ENCODE measurements at places on chromosomes 1 and 21. TPM values are rescaled to one million over a fixed set of nuclear protein-coding genes. Genes with fewer than 3 reads are reported as not detected.

GRCh38 chr1:153763365-153764225 is 11.6 kb upstream of the SLC27A3 start:
- H3K4me3 ChIP-seq: no peak overlapping the region
- DNase-seq: no peak
- H3K4me1 ChIP-seq: no peaks in the 10 kb centered on the region
- H3K27me3 ChIP-seq: no peaks in the 10 kb centered on the region

The CASQ1 gene
- 0.68 TPM for total RNA-seq

The FMO1 gene
- not detected for total RNA-seq

GRCh38 chr1:111747947-111748346 is 7.8 kb upstream of the DDX20 start:
- H3K4me1 ChIP-seq: peaks cover 10% of the 10 kb centered on the region
- no peak overlapping the region for H3K4me3 ChIP-seq
- DNase-seq: no peak
- H3K27me3 ChIP-seq: peaks cover 3% of the 10 kb centered on the region
- H3K36me3 ChIP-seq: no peaks in the 10 kb centered on the region

DNA sequence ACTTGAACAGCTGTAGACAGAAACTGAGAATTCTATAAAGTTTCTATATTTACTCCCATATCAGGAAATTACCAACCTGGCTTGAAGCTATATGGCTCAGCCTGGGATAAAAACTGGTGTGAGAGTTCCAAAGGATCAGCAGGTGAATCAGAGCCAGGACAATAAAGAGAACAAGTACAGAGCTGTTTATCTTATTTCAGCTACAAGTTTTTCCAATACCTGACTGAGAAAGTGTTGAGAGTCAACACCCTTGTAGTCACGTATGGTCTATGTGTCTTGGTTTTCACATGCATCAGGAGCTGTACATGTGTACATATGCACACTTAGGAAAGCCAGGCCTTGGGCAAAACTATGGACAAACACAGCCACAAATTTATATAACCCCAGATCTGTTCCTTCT is 40.7 kb upstream of the CXADR start:
- no peaks in the 10 kb centered on the region for H3K4me1 ChIP-seq
- H3K27me3 ChIP-seq: peaks cover 2% of the 10 kb centered on the region
- no peaks in the 10 kb centered on the region for H3K36me3 ChIP-seq
- DNase-seq: no peak
- no peak overlapping the region for H3K27ac ChIP-seq

GRCh38 chr1:210989905-210990304 is 144.0 kb downstream of the KCNH1 start:
- H3K4me3 ChIP-seq: no peak overlapping the region
- no peaks in the 10 kb centered on the region for H3K36me3 ChIP-seq
- no peaks in the 10 kb centered on the region for H3K4me1 ChIP-seq
